ENCODE measurements at places on chromosomes 1 and 21.

DNA sequence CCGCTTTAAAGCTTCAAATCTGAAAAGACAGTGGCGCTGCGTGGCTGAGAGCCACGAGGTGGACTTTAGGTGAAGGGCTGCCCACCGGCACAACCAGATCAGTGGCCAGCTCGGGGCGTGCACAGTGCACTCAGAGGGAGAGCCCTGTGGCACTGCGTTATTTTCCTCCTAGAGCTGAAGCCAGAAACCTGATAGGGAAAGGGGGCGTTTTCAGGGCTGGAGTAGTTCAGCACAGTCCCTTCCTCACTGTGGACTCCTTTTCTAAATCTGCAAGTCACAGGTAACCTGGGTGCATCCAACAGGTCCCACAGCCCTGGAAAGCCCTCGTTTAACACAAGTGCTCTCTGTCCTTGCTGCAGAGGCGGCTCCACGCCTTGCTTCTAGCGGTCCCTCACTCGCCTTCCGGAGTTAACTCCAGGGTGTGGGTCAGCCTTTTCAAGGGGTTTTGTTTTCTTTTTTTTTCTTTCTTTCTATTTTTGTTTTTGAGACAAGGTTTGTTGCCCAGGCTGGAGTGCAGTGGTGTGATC, 81.2 kb downstream of the GALNT2 start:
- no peak for DNase-seq

DNA sequence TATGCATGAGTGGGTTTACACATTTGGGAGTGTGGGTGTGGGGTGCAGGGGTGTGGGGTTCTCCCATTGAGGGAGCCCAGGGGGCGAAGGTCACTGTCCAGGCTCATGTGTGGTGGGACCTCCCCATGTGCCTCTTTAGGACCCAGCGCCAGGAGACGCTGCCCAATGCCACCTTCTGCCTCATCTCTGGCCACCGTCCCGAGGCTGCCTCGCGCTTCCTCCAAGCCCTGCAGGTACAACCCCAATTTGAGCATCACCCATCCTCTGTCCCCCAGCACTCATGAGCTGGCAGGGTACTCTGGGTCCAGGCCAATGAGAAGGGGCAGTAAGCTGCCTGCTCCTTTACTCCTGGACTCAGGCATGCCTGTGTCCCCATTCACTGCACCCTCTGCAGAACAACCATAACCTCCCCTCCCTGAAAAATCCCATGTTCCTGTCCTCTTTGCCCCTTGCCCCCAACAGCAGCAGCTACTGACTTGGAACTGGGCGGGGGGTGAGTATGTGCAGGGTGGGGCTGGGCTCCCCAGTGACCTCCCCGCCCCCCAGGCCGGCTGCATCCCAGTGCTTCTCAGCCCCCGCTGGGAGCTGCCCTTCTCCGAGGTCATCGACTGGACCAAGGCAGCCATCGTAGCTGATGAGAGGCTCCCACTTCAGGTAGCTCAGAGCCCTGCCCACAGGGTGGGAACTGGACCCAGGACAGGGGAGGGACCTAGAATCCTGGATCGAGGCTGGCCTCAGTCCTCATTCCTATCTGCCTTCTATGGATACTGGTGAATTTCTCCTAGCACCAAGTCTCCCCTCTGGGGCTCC, 7.7 kb downstream of the EXTL1 start:
- no peak for DNase-seq

DNA sequence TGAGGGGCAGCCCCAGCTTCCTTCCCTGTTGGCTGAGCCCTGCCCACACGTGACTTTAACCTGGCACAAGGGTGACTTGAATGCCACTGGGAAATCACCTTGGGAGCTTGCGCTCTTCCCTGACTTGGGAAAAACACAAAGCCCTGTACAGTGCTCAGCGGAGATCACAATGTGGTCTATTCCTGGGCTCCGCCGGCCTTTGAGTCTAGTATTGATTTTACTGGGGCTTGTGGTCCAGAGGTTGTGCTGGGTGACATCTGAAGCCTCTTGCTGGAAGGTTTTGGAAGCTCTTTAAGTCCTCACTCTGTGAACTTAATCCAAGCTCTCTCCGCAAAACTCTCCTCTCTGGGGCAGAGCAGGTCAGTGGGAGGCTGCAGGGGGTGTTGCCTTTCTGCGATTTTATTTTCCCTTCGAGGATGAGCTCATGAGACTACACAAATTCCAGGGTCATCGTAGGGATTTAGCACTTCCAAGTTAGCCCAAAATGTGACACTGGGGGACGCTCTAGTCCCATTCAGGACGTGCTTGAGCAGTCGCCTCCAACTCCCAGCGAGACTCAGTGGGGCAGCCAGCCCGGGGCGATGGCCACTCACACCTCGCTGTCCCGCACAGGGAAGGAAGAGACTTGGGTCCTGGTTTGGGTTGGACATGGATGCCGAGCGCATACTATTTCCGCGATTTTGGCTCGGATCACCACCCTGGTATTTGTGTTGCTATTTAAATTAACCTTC, 291.9 kb upstream of the AJAP1 start:
- DNase-seq = no peak

DNA sequence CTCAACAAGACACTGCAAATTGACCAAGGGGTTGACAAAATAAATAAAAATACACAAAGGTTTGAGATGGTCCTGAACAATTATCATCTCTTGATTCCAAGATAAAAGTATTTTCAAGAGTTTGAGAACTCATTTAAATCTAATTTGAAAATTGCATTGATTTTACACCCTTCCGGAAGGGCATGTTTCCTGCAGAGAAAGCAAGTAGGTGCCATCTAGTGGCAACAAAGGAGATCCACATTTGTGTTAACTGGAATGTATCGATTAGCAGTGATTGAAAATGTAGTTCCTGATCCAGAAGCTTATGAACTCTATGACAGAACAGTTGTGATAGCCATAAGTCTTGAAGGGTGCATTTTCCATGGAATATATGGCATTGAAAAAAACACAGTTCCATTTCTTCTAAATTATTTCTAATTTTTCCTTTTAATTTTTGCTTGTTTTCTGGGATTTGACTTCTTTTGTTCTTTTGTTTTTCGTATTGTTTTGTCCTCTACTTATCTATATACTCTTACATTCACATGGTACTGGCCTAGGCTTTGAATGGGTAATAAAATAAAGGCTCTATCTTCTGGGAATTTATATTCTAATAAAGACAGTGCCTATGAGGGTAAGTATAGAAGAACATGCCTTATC, 143.7 kb downstream of the DNM3 start:
- no peak for DNase-seq

- no peak for DNase-seq
Measured at GRCh38 chr21:42286416-42286815, 28.8 kb downstream of the TFF3 start.

GRCh38 chr1:221636967-221637366, 104.9 kb downstream of the DUSP10 start:
- DNase-seq = no peak

DNA sequence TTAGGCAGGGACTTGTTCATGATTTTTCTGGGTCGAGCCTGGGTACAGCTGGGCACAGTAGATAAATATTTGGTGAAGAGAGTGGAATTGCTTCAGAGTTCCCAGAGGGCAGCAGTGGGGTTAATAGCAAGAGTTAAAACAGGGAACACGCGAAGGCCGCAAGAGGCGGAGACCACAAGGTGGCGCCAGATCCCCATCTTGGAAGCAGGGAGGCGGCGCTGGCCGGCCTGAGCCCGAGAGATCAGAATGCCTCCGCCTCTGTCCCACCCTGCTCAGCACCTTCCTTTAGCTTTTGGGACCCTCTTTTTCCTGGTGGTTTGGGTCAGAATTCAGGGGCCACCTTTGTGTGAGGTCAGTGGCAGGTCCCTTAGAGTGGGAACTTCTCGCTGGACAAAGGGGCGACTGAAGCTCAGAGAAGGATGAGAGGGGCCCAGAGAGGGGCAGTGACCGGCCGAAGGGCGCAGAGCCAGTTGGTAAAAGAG, 6.5 kb upstream of the PADI2 start:
- DNase-seq = peak; percentile 63

- no peak for DNase-seq
Measured at GRCh38 chr1:86546787-86547221, at the start of gene CLCA4. Gene CLCA4, plus strand, starts transcription at chr1:86547078. Its CDS starts 42 bp downstream, at chr1:86547120.

DNA sequence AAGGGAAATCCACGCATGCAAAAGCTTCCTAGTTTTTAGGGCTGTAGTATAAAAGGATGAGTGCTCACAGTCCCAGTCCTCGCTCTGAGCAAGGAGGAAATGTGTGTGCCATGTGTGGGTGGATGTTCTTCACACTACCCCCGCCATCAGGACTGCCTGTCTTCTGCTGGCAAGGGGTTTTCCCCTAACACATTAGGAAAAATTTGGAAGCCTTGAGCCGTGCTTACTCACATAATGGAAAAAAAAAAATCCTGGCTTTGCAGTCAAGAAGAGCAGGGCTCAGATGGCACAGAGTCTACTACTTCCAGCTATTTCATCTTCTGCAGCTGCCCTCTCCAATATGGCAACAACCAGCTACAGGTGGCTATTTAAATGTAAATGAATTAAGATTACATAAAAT, 363.1 kb downstream of the PLPP3 start:
- no peak for DNase-seq

GRCh38 chr1:80656641-80657040, 1144.1 kb upstream of the ADGRL2 start:
- DNase-seq = no peak

- no peak for DNase-seq
Measured at GRCh38 chr1:71666609-71667008, 585.8 kb upstream of the ZRANB2 start.

DNA sequence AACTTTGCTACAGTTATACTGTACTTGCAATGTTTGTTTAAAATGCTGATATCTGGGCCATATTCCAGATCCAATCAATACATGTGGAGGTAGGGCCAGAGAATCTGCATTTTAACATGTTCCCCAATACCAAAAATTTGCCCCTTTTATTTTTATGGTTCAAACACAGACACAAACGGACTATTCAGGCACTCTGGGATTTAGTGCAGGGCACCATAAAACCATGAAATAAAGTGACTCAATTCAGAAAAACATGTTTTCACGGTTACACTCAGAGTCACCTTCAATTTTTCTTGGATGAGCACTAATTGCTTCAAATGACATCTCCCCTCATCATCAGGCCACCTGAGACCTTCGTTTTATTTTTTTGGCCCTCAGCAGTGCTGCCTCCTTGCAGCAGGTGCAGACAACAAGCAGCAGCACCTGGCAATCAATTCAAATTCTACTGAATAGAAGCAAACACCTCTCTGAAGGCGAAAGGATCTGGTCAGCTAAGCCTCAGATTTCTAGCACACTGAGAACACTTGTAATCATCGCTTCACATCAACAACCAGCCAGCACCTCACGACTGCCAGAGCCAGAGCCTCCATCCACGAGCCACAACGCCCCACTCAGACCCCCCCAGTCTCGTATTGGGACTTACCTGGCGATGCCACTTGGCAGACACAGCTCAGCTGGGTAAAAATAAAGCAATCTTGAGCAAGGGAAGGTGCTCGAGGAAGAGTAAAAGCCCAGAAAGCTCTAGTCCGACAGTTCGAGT, 1.1 kb downstream of the ERO1B start:
- DNase-seq = peak; percentile 5

- peak; percentile 38 for DNase-seq
Measured at GRCh38 chr1:151458802-151459330, 428 bp downstream of the POGZ start.

GRCh38 chr1:235105051-235106043, 23.3 kb downstream of the TOMM20 start:
- no peak for DNase-seq

GRCh38 chr1:26126321-26127084, 14.9 kb downstream of the PDIK1L start:
- peak; percentile 10 for DNase-seq

DNA sequence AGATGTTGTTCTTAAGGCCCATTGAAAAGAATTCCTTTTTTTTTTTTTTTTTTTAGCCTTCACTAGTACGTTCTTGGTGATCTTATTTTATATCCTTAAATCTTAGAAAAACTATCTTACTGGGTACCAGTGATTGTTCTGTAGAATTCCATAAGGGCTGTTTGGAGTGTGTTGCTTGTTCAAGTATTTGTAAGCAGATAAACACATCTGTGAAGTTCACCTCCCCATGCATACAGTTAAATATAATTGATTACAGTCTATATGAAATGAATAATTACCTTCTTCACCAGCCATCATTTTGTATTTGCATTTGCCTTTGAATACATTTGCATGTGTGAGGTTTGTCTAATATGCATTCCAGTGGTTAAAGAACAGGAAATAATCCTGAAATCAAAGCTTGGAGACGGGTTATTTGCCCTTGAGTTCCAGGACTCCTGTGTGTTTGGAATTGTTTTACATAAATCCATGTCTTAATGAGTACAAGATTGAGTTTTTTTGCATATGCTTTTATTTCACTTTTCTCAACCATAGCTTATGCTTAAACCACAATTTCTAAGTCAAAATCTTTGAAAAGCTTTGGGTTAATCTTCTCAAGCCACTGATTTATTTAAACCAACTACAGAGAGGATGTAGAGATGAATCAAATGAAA, 73.1 kb downstream of the VPS13D start:
- no peak for DNase-seq

DNA sequence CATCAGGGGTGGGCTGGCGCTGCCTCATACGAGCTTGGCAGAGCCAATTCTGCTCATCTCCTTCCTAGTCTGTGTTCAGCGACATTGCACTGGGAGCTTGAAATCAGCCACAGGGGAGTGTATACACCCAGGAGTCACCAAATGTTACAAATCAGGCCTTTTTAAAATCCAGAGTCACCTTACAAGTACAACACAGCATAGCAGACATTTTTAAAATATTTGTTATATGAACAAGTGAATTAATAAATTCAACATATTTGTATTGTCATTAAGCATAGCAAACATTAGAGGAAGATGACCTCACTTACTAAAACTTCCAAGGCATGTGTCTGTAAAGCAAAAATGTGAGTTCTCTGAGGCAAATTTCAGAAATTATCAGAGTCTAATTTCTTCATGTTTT, 210.0 kb downstream of the HLX start:
- DNase-seq = no peak

- no peak for DNase-seq
Measured at GRCh38 chr1:230851291-230851691, 17.0 kb downstream of the C1orf198 start.

DNA sequence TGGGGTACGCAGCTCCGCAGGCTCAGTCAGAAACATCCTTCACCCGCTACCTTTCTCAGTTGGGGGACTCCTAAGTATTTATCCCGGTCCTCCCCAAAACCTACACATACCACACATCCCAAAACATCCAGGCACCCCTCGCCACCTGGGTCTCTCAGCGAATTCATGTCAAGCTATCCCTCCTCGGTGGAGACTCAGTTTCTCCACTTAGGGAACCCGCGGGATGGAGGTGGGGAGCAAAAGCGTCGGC, 1.3 kb upstream of the ZBTB7B start:
- no peak for DNase-seq

DNA sequence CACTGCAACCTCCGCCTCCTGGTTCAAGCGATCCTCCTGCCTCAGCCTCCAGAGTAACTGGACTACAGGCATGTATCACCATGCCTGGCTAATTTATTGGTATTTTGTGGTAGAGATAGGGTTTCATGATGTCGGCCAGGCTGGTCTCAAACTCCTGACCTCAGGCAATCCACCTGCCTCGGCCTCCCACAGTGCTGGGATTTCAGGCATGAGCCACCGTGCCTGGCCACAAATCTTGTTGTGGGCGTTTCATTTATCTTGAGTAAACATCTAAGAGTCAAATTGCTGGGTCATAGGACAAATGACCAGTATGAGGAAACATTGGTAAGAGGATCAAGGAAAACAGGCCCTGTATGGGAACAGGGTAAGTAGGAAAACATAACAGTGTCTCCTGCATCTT, 17.9 kb downstream of the TMEM200B start:
- DNase-seq = no peak
